ENCODE measurements at places on chromosomes 1 and 21. TPM values are rescaled to one million over a fixed set of nuclear protein-coding genes. Genes with fewer than 3 reads are reported as not detected.

Gene PLA2G2A
- not detected for total RNA-seq

Gene MMP23B
- total RNA-seq = 19.3 TPM

Gene CFAP74
- total RNA-seq = not detected

Gene S100A14
- total RNA-seq = not detected

Gene ELF3
- total RNA-seq = not detected

Gene ALPL
- 6.4 TPM for total RNA-seq

Gene LRRC53
- not detected for total RNA-seq

Gene CFHR1
- total RNA-seq = 0.29 TPM

Gene OR2L5
- not detected for total RNA-seq

Gene DHRS3
- total RNA-seq = 86.8 TPM

Gene TEKT2
- total RNA-seq = not detected

Gene VWA5B1
- not detected for total RNA-seq

Gene PTPRF
- total RNA-seq = 32.4 TPM

Gene OR2M3
- not detected for total RNA-seq

Gene UBXN10
- not detected for total RNA-seq

Gene RAB3B
- total RNA-seq = 9.2 TPM

Gene LCE1C
- total RNA-seq = not detected

Gene TYW3
- 10.1 TPM for total RNA-seq

Gene LAD1
- total RNA-seq = not detected

Gene GRHL3
- total RNA-seq = not detected

Gene EXO1
- total RNA-seq = 5.7 TPM

Gene MAP10
- total RNA-seq = 1.2 TPM

Gene DMRTA2
- total RNA-seq = not detected

Gene IFNAR1
- total RNA-seq = 11.2 TPM

Gene ADAMTS1
- 48.7 TPM for total RNA-seq

Gene SLC5A3
- 11.5 TPM for total RNA-seq

Gene CD34
- total RNA-seq = 0.86 TPM

Measured in myometrial cell (primary cell).